ENCODE measurements at places on chromosomes 11 and 22.
A peak's percentile ranks its signal among the peaks of the same experiment; 100 is the strongest.

DNA sequence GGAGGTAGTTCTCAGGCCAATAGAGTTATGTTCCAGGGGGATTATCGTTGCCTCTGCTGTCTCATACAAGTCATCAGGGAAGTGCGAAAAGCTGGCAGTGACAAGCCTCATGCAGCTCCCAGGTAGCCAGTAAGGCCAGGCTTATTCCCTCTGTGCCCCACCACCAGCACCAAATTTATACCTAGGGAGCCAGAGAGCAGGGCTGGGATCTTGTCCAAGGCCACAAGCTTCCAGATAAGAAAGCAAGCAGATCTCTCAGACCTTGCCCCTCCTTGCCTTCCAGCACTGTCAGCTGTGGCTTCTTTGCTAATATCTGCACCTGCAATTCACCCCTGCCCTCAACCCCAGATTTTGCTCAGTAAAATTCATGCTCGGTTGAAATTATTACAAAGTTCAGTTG, 206.3 kb upstream of the FAT3 start:
- DNase-seq: no peak

- DNase-seq: no peak
These were observed 44.7 kb upstream of the CXCR5 start for GRCh38 chr11:118838905-118839553.

GRCh38 chr11:43518408-43519160, 159.9 kb downstream of the TTC17 start:
- no peak for DNase-seq

GRCh38 chr11:76347466-76347865, 33.5 kb downstream of the THAP12 start:
- no peak for DNase-seq

- DNase-seq: peak; percentile 58
These were observed 803.5 kb downstream of the BRD1 start for GRCh38 chr22:49023879-49024774.

DNA sequence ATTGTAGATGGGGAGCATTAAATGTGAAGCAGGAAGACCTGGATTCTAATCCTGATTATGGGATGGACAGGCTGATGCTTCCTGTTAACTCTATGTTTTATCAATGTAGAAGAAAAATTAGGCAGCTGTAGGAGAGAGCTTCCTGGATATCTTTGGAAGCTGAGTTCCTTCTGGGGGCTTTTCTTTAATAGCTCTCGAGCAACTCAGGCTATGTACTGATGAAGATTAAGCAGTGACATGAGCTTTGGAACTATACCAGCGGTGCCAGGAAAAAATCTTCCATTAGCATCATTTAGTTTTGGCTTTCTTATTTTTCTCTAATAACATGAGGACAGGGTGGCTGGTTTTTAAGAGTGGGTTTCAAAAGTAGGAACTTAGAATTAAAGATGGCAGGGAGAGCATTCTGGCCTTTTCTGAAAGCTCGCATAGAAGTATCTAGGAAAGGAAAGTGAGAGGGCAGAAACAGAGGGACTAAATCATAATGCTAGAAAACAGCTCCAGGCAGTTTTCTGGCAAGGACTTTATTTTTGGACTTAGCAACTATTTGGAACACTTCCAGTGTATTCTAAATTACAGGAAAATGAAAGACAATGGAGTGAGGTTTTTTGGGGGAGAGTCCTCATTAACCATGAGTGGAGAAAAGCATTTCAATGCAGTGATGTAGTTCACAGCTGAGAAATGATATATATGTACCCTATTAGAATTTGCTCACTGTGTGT, 69.2 kb upstream of the RRM1 start:
- no peak for DNase-seq

DNA sequence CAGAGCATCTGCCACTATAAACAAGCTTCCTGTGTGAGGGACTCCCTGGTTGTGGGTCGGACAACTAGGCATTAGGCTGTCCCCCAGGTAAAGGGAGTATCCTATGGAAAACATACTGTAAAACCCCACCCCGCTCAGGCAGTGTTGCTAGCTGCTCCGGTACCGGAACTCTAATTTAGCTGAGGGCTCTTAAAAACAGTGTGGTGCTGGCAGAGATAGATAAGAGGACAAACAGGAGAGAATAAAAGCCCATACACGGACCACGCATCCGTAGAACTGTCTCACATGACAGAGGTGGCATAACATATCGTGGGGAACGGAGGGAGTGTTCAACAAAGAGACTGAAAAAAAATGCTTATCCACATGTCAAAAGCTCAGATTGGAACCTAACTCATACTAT, 3.4 kb upstream of the MOGAT2 start:
- DNase-seq: no peak
